Lung microvascular endothelial cell (primary cell): ENCODE measurements at places on chromosomes 5 and 9. TPM values are rescaled to one million over a fixed set of nuclear protein-coding genes. Genes with fewer than 3 reads are reported as not detected.

GRCh38 chr9:2473681-2474080, 147.9 kb upstream of the VLDLR start:
- no peak for DNase-seq

DNA sequence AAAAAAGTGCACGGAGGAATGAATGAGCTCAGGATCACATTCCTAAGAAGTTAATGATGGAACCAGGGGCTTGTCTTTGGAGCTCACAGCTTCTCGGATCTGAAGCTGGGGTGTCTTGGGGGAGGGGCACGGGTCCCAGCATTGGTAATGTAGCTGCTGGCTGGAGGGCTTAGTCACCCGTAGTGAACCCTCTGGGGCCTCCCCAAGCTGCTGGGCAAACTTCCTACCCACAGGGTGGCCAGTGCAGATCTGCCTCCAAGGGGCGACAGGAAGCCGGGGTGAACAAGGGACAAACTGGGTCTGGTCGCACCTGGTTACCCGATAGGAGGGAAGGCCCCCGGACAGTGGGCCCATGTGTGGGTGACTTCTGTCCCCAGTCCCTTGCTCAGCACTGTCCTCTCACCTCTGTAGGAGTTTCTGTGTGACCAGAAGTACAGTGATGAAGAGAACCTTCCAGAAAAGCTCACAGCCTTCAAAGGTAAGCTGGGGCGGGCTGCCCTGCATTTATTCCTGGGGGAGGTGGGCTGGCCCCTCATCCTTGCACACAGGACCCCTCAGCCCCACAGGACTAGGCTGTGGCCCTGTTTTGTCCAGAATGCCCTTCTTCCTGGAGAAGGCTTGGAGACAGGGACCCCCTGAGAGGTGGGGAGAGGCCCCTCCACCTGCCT, 14.1 kb upstream of the NUP214 start:
- DNase-seq: no peak

DNA sequence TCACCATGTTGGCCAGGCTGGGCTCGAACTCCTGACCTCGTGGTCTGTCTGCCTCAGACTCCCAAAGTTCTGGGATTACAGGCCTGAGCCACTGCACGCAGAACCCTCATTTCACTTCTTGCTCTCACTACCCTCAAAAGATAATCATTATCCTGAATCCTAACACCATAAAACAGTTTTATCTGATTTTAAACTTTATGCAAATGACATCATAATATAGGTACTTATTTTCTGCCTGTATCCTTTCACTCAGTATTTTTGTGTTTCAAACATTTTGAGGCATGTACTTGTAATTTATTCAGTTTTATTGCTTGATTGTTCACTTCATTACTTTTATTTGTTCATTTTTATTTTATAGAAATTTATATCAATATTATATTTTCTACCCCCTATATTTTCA, 719.2 kb upstream of the ARRDC3 start:
- DNase-seq: no peak

GRCh38 chr5:81749561-81750307, 1.2 kb downstream of the SSBP2 start:
- peak; percentile 48 for DNase-seq

DNA sequence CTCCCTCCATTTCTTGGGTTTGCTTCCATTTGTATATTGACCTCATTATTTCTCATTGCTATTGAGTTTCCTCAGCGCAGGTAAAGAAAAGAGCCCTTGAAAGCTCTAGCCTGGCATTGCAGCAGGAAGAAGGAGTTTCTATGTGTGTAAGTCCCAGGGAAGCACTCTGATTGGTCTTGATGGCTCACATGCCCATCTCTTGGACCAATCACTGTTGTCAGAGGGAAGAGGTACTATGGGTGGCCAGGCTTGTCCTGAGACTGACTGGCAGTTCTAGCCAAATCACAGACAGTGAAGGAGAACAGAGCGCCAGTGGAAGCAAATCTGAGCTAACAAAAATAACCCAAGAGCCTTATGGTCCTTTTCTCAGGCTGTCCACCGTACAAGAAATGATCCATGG, 219.0 kb downstream of the PAX5 start:
- no peak for DNase-seq

DNA sequence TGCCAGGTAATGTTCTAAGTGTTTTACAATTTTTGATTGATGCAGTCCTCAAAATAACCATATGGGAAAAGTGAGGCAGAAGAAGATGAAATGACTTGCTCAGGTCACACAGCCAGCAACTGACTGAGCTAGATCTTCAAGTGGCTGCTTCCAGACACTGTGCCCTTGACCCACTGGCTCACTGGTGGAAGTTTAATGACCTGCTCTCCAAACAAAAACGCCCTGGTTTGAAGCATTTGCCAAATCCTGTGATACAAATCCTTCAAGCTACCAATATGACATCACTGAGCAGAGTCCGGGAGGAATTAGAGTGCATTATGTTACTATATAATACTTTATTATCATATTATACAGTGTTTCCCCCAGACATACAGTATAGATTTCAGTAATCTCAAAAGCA, 459.4 kb downstream of the GADD45G start:
- DNase-seq: no peak

DNA sequence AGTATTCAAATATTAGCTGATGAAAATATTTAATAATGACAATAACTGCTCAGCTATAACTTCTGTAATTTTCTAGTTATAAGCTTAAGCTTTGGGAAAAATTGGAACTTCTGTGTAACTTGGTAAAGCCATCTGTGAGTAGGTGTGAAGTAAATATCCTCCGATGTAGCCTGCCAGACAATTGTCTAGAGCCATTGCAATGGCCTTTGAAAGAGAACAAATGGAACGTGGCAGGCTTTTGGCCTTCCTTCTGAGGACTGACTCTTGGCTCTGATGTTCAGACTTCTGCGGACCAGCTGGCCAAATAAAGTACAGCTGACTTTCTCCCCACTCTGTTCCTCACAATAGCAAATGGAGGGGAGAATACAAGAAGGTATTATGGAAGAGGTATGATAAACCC, 203.4 kb upstream of the NMUR2 start:
- DNase-seq: no peak

GRCh38 chr9:97860451-97861147, 7.6 kb downstream of the FOXE1 start:
- no peak for DNase-seq

DNA sequence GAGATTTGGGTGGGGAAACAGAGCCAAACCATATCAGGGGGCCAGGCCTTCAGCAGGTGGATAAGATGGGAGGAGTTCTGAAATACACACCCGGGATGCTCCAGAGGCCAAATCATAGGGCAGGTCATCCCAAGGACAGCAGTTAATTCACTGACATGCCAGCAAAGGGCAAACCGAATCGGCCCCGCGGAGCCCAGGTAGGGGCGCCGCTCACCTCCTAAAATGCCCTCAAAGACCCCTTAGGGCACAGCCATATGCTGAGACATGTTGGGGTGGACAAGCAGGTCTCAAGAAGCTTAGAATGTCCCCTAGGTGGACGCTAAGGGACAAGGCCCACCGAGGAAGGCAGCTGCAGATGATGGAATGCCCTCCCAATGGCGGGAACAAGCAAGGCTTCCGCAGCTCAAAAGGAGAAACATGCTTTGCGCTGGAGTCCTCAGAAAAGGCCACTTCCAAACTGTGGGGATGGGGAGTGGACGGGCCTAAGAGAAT, 144.9 kb downstream of the ERCC6L2 start:
- no peak for DNase-seq

DNA sequence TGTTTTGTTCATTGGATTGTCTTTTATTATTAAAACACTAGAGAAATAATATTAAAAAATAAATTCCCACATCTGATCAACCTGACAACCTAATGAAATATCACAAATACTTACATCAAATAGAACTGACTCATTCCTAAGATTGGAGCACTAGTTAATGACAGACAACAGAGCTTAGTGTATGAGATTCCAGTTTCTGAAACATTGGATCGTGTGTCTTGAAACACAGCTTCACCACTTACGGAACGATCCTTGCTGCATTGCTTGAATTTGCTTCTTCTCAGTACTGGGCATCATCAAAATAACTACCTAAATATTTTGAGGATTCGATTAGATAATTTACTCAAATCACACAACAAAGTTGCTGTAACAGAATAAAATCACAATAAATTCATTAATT, 667.2 kb upstream of the CDH18 start:
- DNase-seq: no peak

DNA sequence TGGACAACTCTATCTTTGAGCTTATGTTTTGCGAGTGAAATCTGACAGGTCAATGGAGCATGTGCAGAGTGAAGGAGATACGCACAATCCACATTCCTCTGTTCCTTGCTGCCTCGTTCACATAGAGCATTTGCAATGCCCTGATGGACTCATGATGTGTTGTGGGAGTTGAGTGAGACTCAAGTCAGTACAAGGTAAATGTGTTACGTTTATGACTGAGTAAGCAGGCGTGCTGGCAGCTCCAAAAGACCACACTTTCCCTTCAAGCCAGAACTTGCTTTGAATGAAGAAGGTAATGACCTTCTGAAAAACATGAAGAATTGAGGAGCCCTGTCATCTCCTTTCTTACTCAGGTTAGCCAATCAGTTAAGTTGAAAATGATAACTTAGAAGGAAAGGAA, 477.8 kb downstream of the CTNND2 start:
- DNase-seq: no peak

GCNT1 gene
- 5.0 and 11.1 TPM in 2 replicates for total RNA-seq

FOXE1 gene
- not detected in 2 replicates for total RNA-seq

FSD1L gene
- 1.2 and 1.3 TPM in 2 replicates for total RNA-seq

IRX1 gene
- under 0.01 TPM in 1 of 2 replicates, not detected in the other for total RNA-seq

OMD gene
- not detected in 2 replicates for total RNA-seq

C7 gene
- under 0.01 and 0.40 TPM in 2 replicates for total RNA-seq

UNC13B gene
- 16.3 and 20.4 TPM in 2 replicates for total RNA-seq

FST gene
- 7.6 and 29.0 TPM in 2 replicates for total RNA-seq
